CD4-positive, alpha-beta T cell treated with Interleukin-4 for 1 hour (primary cell): ENCODE measurements at places on chromosomes 11 and 22.

DNA sequence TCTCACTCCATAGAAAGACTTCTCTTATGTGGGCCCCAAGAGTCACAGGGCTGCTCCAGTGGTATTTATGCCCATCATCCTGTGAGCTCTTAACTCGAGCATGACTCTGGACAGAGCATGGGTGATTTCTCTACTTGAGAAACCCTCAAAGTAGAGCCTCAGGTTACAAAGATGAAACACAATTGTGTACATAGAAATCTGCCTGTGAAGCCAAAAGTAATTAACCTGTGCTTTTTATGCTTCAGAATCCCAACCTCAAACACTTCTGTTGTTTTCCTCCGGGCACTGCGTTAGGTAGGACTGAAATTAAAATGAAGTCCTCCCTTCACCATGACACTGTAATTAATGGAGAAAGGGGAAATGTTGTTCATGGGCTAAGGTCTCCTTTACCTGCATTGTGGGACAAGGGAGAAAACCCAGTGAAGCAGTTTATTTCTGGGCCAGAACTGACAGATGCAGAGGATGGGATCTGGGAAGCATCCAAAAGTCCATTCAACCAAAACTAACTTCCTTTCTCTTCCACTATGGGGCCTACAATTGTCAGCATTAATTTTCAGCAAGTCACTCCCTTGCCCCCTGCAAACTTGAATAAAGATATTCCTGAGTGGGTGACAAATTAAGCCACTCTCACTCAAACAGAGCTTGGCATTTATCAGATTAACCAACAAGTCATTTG, 24.1 kb upstream of the POU2AF1 start:
- no peak for DNase-seq

DNA sequence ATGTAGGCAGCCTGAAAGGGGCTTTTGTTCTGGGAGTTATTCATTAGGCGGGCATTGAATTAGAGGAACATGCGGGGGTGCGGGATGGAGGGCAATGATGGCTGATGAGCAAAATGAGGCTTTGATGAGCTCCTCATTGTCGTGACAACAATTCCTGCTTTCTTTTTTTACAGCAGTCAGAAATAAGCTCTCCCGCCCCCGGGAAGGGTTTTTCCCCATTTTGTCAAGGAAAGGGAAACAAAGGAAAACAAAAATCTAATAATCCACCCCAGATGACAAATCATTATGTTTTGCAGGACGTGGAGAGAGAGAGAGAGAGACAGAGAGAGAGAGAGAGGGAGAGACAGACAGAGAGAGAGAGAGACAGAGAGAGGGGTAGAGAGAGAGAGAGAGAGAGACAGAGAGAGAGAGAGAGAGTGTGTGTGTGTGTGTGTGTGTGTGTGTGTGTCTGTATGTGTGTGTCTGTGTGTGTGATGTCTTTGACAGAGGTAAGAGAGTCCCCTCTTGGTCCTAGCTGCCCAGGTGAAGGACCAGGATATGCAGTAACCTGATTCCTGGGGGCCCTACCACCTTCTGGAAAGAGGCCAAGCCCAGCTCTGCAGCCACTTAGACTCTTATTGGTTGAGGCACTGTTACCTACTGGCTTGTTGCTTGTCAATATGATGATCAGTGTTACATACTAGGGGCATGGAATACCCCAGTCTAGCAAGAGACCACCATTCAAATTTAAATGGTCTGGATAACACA, 46.7 kb upstream of the PARVA start:
- no peak for DNase-seq

GRCh38 chr11:134670247-134670782, 258.3 kb upstream of the B3GAT1 start:
- no peak for DNase-seq

- DNase-seq = no peak
Measured at GRCh38 chr22:22025320-22026156, 43.0 kb upstream of the TOP3B start.

DNA sequence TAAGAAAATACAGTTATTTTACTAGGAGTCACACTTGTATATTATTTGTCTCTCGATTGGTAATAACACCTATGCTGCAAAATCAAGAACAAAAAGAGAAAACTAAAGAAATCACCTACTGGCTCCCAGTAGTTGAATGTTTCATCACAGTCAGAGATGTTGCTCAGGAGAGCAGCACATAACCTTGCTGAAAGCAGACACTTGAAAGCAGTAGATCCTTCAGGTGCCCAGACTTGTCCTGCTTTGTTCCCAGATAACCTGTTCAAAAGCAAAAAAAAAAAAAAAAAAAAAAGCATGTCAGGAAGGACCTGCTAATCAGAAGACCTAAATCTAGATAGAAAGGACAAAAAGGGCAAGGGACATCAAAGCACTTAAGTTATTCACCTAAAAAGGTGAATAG, 1.3 kb downstream of the ALG9 start:
- DNase-seq = no peak

GRCh38 chr11:1822648-1823375, 12.0 kb upstream of the SYT8 start:
- no peak for DNase-seq

GRCh38 chr11:108223348-108224149, 682 bp downstream of the ATM start:
- no peak for DNase-seq

GRCh38 chr11:14644226-14645014, 816 bp downstream of the PDE3B start:
- DNase-seq = peak; percentile 47

DNA sequence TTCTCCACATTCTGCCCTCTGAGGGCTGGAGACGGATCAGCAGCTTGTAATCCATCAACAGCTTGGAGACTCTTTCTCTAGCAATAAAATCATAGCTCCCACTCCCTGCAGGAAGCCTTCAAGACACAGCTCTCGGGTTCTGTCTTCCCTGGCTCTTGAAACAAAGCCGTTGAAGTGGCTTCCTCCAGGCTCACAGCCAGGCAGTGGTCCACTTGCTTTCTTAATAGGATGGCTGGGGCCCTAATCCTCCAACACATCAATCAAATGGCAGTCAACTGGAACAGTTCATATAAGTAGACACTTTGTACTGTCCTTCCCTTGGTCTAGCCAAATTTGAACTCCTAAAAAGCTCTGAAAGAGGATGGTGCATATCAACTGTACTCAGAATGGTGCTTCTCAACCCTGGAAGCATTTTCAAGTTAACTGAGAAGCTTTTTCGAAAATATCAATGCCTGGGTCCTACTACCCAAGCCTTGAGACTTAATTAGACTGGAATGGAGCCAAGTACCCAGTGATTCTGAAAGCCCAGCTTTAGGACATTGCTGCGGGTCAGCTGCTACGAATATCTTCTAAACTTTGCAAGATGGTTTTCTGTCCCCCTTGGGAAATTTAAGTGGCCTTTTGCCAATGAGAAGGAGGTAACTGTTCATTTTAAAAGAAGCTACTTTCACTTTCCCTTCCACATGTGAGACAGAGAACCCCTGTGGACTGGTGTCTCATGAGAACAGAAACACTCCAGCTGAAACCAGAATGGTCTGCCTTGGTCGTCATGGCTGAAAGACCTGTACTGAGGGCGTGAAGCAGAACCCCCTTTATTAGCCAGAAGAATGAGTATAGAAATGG, 74.7 kb downstream of the SC5D start:
- peak; percentile 71 for DNase-seq

- peak; percentile 85 for DNase-seq
Measured at GRCh38 chr22:39013942-39014722, at the start of gene APOBEC3C. TSS of gene APOBEC3C (plus strand) at chr22:39014257. CDS start at chr22:39014363, 106 bp downstream.

DNA sequence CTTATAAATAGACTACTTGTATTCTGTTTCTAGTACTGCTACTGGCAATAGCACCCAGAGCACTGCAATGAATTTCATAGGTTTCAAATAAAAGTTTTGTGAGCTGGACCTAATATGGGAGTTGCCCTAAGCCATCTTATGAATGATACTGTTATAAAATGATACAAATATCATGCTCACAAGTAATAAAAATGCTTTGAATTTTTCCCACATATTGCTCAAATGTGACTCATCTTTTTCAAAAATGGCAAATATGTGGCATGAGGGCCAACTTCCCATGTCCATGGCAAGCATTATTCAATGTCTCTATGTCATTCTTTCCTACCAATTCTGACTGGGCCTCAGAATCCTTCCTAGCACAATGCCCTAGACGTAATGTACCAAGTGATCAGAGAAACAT, 137.6 kb downstream of the TRPC6 start:
- no peak for DNase-seq

DNA sequence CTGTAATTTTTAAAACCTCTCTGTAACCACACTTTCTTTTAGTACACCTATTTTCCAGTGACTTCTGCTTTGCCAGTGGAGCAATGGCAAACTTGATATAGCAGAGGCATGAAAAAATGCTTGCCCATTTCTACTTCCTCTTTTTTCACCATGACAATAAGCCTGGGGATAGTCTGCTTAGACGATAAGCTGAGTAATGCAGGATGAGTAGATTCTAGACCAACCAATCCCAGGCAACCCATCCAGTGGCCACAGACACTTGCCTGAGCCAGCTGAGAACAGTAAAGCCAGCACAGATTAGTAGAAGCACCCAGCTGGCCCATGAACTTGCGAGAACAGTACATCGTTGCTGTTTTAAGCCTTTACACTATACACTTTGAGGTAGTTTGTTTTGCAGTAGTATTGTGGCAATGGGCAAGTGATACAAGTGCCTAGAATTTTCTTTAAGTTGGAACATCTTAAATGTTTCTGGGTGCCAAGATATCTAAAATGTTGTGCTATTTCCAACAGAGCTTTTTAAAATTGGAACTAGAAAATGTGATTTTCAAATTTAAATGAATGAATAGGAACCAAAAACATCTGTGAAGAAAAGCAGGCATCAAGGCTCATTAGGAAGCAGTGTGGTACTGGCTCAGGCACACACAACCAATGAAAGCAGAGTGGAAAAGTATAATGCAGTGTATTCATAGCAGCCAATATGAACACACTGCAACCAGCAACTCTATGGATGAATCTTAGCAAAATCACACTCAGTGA, 37.7 kb downstream of the DDI1 start:
- DNase-seq = peak; percentile 44

GRCh38 chr22:23292453-23293350, 112.4 kb downstream of the BCR start:
- no peak for DNase-seq

GRCh38 chr11:106001304-106002012, 20.6 kb downstream of the MSANTD4 start:
- no peak for DNase-seq

DNA sequence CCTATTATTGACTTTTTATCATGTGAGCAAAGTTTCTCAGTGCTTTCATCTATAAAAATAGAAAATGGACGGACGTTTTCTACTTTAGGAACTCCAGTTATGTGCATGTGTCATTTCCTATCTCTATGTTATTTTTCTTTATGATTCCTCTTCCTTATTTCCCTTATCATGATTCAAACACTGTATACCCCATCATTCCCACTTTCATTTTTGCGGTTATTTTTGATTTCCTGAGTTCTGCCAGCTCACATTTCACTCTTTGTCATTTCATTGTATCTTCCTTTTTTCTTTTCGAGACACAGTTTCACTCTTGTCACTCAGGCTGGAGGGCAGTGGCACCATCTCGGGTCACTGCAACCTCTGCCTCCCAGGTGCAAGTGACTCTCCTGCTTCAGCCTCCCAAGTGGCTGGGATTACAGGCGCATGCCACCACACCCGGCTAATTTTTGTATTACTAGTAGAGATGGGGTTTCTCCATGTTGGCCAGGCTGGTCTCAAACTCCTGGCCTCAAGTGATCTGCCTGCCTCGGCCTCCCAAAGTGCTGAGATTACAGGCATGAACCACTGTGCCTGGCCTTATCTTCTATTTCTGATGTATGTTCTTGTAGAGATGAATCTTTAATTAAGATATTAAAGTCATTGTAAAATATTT, 21.5 kb downstream of the C11orf58 start:
- DNase-seq = no peak

DNA sequence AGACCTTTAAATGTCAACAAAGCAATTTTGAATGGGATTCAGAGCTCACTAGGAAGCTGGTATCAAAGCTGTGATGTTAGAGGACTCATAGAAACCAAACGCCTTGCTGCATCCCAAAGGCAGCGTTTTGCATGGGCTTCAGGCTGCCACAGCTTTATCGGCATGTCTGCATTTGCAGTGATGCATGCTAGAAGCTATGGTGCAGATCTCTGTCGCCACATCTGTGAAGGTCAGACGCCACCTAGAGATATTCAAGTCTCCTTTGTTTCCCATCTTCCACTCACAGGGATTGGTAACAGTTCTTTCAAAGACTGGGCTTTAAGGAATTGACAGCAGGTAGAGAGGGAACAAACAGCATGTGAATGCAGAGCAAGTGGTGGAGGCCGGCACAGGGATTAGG, 47.8 kb downstream of the NTM start:
- no peak for DNase-seq

DNA sequence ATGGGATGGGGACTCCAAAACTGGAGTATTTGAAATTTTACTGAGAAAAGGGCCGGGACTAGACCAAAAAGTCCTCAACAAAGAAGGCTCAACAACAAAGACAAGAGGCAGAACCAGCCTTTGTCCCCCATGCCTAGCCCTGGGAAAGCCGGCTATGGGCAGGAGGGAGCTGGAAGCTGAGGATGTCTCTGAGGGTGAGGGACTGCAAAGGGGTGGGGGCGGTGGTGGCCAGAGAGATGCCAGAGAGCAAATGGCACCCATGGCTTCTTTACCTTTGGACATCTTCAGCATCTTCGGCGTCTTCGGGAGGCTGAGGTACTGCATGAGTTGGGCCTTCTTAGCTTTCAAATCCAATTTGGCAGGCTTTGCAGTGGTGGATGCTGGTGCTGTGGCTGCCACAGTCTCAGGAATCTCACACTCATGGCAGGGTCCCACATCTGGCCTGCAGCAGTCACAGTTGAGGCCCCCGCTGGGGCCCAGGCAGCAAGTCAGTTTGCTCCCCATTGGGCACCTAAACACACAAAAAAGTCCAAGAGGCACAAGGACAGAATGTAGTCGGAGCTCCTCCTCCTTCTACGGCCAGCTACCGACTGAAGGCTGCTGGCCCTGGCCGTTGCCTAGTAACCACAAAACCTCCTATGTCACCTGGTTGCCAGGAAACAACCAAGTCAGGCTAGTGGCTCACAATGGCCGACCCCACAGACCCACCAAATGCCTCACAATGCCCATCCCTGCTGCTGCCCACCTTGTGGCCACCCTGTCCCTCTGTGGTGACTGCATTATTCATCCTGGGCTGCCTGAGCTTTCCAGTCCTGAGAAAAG, at the start of gene C22orf42:
TSS of gene C22orf42 (minus strand) at position 592 of the 822 bp plus-strand sequence. CDS start at position 504, 88 bp downstream.
- no peak for DNase-seq

GRCh38 chr11:78715639-78716311, 141.1 kb upstream of the NARS2 start:
- peak; percentile 8 for DNase-seq

GRCh38 chr11:34330653-34331052, 27.2 kb downstream of the ABTB2 start:
- no peak for DNase-seq

DNA sequence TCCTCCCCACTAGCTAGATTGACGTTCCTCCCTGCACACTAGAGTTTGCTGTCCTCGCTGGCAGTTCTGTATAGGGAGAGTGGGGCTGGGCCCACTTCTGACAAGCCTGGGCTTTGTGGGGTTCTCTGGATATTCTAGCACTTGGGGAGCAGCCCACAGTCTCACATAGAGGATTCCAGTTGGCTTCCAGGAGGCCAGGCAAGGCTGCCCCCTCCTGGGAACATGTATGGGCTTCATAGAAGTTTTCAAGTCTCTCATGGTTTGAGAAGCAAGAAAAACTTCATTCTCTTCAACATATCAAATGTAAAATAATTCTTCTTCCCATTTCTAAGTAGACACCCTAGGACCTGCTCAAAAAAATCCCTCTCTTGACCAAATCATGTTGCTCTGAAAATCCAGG, 87.5 kb downstream of the NAV2 start:
- no peak for DNase-seq

- no peak for DNase-seq
Measured at GRCh38 chr22:48811885-48812284, 1015.8 kb downstream of the BRD1 start.

- no peak for DNase-seq
Measured at GRCh38 chr11:126736682-126737572, 263.6 kb downstream of the KIRREL3 start.
